ENCODE measurements at places on chromosomes 7 and 10.

DNA sequence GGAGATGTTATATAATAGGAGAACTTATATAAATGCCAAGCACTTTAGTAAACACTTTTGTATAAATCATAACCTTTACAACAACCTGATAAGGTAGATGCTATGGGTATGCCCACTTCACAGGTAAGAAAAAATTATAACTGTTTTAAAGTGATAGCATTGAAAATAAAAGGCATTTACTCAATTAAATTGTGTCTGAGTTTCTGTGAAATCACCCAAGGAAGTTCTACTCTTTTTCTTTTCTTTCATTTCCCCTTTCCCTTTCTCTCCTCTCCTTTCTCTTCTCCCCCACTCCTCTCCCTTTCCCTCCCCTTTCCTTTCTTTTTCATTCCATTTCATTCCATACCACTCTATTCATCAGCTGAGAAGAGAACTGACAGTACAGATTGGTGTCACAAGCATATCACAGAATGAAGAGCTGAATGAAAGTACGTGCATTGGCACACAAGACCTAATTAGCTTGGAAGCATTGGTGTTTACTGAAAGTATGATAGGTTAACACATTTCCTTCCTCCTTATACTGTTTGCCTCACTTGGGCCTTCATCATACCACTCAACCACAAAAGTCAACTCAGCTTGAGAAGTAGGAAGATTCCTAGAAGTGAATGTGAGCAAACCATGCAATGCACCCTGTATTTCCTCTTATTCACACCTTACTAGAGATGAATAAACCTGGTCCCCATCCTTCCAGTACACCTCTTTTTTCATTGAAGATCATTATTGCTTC is 117.9 kb upstream of the AGR3 start:
- peak; percentile 59 for DNase-seq

DNA sequence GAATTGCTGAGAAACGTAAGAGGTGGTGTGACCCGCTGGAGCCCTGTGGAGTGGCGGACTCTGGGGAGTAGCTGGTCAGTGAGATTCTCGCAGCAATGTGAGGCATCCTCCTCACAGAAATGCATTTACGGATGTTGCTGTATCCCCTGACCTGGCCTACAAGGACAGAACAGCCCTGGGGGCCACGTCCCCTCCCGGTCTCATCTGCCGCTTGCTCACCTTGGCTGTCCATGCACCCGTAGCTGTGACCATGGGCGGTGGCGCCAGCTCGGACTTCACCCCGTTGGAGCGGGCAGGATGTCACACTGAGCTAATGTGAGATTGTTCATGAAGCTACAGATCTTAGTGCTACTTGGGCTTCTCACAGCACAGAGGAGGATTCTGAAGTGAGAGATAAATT is 193.8 kb downstream of the EBF3 start:
- peak; percentile 22 for DNase-seq

DNA sequence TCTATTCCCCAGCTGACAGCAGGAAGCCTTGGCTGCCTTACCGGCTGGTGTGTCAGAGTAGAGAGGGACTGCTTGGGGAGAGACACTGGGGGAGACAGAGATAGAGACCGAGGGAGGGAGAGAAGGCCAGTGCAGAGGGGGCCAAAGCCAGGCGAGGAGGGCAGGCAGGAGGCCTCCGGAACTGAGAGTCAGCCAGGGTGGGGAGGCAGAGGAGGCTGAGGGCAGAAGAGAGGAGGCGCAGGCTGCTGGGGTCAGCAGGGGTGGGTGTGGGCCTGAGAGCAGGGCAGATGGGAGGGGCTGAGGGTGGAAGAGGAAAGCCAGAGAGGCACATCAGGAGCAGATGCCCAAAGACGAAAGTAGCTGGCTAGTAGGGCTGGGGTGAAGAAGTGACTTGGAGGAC is 57.2 kb upstream of the PAX2 start:
- no peak for DNase-seq

DNA sequence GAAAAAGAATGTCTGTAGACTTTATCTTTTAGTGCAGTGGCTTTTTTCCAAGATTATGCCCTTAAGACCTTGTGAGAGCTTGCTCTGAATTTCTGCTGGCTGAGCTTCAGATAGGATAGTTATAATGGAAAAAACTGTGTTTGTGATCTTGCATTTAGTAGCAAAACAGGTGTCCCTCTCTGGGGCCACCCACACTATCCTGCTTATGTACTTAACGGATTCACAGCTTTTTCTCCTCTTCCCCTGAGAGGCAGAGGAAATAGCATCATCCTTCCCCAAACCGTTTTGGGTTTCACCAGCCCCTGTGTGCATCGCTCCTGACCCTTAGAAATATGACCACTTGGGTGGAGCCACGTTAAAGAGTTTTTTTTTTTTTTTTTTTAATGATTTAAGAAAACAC is 101.2 kb downstream of the RAB18 start:
- no peak for DNase-seq

DNA sequence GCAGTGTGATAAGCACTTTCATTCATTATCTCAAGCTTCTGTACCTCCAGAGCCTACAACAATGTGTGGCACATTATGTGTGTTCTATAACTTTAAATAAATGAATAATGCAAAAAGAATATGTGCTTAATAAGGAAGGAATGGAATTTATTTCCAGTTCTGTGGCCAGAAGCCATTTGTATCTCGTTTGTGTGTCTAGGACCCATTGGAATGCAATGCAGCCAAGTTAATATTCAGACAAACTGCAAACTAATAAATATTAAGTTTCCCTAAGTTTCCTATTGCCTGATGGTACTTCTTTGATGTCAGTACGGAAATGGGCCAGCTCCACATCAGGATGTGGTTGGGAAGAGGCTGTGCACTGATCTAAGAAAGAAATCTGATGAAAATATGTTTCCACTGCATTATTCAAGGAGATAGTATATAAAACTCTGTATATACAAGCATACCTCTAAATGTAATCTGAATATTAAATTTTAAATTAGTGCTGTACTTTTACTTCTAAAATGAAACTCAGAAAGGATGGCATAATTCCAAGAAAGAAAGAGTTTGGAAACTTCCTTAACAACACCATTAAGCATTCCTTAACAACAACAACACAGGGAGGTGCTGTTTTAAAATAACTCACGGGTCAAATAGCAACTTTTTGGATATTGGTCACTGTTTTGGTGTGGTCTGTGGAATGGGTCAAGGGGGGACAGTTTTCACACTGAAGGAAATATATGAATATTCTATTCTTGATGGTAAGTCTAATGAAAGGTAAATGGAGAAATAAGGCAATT is 29.4 kb upstream of the ANKRD30A start:
- no peak for DNase-seq

GRCh38 chr7:16982640-16983350 is 101.0 kb upstream of the AGR3 start:
- no peak for DNase-seq

DNA sequence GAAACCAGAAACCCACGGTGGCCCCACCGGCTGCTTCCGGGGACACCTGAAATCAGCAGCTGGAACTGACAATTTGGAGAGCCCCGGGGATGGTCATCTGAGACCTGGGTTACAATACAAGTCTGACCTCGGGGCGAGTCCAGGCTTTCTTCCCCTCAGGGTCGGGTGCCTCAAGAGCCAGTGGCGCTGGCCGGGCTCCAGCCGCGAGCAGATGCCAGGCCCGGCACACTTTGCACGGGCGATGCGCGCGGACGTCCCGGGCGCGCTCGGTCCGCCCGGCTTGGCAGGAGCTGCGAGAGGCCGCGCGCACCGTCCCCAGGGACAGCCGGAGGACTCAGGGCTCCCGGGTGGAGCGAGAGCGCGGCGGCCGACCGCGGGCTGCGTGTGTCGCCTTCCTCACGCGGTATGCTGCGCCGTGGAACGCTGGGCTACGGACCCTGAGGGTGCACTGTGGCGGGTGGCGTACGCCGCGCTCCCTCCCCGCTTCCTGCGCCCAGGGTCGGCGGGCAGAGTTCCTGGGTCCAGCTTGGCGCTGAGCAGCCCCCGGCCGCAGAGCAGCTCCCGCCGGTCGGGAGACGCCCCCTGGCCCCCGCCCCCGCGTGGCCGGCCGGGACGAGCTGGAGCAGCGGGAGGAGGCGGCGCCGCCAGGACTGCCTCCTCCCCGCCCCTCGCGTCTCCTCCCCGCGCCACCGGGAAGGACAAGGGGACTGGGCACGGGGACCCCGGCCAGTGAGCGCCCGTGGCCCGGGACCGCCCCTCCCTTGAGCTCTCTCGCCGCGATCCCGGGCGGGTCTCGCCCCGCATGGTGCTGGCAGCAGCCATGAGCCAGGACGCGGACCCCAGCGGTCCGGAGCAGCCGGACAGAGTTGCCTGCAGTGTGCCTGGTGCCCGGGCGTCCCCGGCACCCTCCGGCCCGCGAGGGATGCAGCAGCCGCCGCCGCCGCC is at the start of gene RBM20:
TSS of gene RBM20 (plus strand) at position 684 of the 945 bp plus-strand sequence. CDS start at position 803, 119 bp downstream.
- no peak for DNase-seq

GRCh38 chr10:85642082-85642420 is 724.5 kb downstream of the GRID1 start:
- DNase-seq, result no peak

- DNase-seq, result no peak
These were observed 40.5 kb upstream of the GSAP start for GRCh38 chr7:77456696-77457095.

DNA sequence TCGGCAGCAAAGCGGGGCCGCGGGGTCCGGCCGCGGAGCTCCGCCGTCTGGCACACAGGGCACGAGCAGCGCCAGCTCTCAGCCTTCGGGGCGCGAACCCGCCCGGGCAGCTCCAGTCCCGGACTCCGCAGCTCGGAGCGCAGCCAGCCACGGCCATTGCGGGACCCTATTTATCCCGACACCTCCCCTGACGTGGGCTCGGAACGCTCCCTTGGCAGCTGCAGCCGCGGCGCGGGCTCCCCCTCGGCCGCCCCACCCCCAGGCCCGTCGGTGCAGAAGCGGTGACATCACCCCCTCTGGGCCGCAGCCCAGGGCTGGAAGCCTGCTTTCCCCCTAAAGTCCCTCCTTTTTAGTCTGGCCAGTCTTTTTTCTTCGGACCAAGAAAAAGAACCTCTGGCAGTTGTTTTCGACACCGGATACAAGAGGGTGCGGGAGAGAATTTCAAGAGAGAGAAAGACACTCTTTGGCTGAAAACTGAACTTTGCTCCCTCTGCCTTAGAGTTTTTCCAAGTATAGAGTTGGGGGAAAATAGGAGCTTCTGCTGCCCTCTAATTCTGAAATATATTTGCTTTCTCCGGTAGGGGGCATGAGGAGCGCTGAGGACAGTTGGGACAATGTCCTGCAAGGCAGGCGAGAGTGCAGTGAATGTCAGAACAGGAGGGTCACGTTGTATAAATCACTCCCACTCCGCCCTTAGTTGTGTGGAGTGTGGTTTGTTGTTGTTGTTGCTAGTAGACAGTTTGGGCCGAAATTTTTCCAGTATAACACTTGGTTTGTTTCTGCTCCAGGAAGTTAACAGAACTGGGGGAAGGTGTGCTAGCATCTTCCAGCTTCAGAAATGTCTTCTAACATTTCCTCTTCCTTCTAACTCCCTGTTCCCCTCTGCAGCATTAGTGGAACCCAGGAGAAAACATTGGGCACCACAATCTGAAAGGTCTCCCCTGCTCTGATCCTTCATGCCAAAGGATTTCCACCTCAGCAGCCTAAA is at the start of gene SFRP4:
TSS of gene SFRP4 (minus strand) at position 145 of the 988 bp plus-strand sequence. CDS start 280 bp downstream, outside the sequence.
- no peak for DNase-seq

DNA sequence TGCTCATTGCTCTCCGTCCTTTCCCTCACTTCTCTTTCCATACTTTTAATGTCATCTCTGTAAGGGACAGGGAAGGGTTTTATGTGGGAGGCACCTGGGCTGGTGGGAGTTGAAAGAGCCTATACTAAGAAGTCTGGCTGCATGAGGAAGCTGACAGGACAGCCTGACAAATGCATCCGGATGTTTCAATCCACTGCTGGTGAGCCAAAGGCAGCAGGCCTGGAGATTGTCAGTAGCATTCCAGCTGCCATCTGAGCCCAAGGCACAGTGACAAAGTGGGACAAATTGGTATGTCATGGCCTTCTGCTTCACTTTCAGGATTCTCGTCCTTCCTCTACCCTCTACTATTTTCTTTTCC is 218.4 kb downstream of the STK31 start:
- no peak for DNase-seq

DNA sequence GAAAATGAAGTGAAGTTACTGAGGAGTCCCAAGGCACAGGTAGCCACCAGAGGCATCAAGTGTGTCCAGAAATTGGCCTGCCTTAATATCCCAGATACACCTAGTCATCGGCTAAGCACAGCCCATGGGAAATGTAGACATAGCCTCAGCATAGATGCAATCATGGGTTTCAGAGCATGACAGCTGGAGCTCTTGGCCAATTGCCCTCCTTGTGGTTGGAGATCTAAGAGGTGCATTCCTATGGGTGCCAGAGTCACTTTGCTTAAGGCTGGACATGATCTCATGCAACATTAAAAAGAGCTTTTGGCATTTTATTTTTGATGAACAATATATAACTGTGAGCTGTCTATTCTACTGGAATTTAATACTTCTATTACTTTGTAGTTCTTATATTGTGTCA is 758.0 kb upstream of the LRRTM3 start:
- DNase-seq, result no peak

DNA sequence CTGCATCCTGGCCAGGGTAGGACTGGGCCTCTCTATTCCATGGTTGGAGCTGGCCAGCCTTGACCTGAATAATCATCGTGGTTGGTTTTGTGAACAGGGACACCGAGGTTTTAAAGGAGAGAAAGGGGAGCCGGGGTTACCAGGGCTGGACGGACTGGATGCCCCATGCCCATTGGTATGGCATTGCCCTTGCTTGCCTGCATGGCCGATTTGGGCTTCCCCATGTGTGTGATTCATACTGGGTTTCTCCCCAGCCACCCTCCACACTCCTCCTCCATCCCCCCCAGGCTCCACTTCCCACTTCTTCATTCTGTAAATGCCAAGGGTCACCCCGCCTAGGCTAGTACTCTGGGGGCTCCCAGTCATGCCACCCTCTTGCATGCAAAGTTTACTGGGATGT is 98.8 kb upstream of the MACROH2A2 start:
- no peak for DNase-seq

GRCh38 chr7:140209866-140210609 is 33.3 kb upstream of the KDM7A start:
- DNase-seq, result peak; percentile 89

- peak; percentile 67 for DNase-seq
These were observed at the start of gene ACTL6B for GRCh38 chr7:100655908-100656674. Gene ACTL6B, minus strand, starts transcription at chr7:100656448. Its CDS starts 94 bp downstream, at chr7:100656354.

DNA sequence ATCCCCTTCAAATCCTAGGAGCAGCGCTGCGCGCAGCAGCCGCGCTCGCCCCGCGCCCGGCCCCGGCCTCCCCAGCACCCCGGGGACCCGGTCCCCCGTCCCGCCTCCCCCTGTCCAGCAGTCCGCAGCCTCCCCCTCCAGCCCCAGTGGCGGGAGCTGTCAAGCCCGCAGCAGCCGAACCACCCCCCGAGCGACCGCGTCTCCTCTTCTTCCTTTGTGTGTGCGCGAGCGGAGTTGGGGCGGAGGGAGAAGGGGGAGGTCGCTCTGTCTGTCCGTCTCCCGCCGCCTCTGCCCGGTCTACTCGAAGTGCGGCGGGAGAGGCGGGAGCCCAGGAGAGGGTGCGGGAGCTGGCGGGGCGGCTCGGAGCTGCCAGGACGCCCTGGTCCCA is 375 bp upstream of the CHN2 start:
- DNase-seq, result no peak

DNA sequence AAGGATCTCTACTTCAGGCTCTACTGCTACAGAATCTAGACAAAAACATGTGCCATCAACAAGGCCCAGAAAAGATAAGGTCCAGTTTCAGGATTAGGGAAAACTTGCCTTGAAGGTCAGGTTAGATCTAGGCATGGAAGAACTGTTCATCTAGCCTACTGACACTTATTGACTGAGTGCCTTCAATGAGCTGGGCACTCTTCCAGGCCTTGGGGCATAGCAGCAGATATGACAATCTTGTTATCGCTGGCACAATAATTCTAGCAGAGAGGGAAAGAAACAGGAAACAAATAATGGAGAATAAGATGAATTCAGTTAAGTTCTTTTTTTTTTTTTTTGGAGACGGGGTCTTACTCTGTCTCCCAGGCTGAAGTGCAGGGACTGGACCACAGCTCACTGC is 71.6 kb downstream of the ADCYAP1R1 start:
- DNase-seq, result no peak

Measured in activated CD8-positive, alpha-beta memory T cell treated with anti-CD3 and anti-CD28 coated beads, Interleukin-2, amount 10 ng/mL, durations not matched to agents 7 days and 5 days (primary cell).